ENCODE measurements at places on chromosomes 2 and 18.
A peak's percentile ranks its signal among the peaks of the same experiment; 100 is the strongest.

DNA sequence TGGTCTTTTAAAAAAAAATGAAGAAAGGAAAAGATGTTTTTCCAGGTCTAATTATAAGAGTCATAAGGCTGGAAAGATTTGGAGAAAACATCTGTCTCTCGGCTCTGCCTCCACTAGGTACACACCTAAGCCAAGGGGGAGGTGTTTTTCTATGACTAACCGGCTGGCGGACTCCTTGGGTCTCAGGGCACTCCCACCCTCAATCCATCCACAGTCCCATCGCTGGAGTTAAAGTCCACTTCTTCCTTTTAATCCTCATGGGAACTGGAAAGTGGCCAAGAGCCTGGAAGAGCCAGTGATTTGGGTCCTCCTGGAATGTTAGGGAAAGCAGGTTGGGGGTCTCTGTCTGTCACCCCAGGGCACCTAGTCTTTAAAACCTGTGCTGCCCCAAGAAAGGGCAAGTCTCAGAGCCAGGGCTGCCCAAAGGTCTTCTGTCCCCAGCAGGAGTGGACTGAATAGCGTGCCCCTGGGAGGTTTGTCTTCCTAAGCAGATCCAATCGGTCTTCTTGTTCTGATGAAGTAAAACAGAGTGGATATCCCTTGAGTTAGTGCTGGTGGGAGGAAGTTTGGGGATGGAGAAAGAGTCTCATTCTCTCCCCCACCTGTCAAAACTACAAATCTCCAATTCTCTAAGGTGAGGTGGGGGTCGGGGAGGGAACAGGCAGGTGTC lies 66.4 kb downstream of the MCFD2 start:
- DNase-seq = no peak

- DNase-seq = peak; percentile 59
Measured at GRCh38 chr2:72579591-72580180, 246.1 kb downstream of the EXOC6B start.

- DNase-seq = no peak
Measured at GRCh38 chr2:2586068-2586776, 255.1 kb upstream of the MYT1L start.

DNA sequence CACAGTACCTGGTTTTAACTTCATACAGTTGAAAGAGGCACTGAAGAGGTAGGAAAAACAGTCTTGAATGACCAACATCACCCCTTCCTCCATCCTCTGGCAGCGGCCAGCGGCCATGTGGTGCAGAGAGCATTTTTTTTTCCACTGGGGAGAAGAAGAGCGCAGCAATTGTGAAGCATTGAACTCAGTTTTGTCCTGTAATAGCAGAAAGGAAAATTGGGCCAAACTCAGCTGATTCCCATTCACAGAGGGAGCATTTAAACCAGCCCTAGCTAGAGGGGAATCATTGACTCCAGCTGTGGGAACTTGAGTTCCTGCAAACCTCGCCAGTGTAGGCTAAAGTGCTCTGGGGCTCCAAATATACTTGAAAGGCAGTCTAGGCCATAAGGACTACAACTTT lies 316.6 kb upstream of the CHST9 start:
- DNase-seq = no peak

DNA sequence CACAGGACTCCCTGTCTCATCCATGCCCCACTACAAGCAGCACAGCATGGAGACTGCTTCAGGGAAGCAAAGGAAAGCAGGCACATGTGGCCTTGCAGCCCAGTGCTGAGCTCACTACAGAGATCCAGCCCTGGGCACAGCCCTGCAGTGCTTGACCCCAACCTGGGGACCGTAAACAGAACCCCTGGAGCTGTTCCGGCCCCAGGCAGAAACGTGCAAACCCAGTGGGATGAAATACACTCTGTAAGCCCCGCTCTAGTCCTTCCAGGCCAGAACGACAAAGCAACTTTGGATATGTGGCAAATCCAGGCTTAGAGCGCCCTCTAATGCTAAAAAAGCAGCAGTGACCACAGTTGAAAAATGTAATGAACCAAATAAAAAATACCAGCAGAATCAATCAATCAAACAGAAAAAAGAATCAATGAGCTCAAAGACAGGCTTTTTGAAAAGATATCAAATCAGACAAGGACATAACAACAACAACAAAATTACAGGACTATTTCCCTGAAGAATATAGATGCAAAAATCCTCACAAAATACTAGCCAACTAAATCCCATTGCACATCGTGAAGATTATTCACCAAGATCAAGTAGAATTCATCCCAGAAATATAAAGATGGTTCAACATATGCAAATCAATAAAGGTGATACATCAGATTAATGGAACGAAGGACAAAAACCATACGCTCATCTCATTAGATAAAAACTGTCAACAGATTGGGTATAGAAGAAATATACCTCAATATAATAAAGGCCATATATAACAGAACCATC lies 45.6 kb downstream of the ZNF519 start:
- DNase-seq = peak; percentile 40

GRCh38 chr18:44358402-44358801 lies 322.3 kb upstream of the SETBP1 start:
- no peak for DNase-seq

- no peak for DNase-seq
Measured at GRCh38 chr2:111222204-111222866, 101.6 kb downstream of the BCL2L11 start.

GRCh38 chr2:232511336-232511890 lies 8.8 kb upstream of the PRSS56 start:
- no peak for DNase-seq

- DNase-seq = no peak
Measured at GRCh38 chr18:49959176-49959575, 145.8 kb upstream of the ACAA2 start.

DNA sequence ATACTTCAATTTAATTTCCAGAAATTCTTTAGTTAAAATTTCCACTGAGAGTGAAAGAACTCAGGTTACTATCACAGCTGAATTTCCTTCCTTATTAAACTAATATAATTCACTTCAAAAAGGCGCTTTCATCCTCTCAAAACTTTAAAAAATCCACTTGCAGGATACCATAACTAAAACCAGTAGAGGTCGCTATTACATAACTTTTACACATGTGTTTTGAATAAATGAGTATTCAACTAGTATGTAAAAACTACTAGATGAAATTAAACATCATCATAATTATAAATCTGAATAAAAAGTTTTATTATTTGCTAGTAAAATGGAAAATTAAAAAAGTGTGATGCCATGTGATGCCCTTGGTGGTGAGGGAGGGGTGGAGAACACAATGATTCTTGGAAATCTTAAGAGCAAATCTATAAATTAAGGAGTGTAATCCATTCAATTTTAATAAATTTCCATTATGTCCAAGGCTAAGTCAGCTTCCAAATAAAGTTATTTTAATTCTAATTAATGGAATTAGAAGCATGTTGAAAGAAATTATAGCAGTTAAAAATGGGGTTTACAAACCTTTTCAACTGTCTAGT lies 61.4 kb downstream of the SOS1 start:
- DNase-seq = peak; percentile 38

GRCh38 chr2:73937899-73938298 lies 11.2 kb downstream of the DGUOK start:
- no peak for DNase-seq

DNA sequence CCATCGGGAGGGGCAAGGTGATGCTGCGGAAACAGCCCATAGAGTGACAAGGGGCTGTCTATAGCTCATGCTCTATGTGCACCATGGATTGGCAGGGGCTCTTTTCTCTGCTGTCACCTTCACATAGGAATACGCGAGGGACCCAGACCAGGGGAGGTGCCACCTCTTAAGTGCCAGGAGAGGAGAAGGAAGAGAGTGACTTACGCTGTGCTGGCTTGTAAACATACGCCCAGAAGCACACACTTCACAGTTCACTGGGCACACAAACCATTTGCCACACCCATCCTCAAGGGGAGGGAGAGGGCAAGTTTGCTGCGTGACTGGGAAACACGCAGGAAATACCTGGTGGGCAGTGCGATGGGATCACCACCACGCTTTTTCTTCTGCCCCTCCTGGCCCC lies 65.1 kb upstream of the GPR45 start:
- DNase-seq = no peak

- no peak for DNase-seq
Measured at GRCh38 chr2:159150280-159150746, 136.2 kb downstream of the WDSUB1 start.

GRCh38 chr2:7685342-7686015 lies 768.3 kb downstream of the RNF144A start:
- DNase-seq = no peak
